Memory B cell (primary cell): ENCODE measurements at places on chromosomes 5 and 9.

DNA sequence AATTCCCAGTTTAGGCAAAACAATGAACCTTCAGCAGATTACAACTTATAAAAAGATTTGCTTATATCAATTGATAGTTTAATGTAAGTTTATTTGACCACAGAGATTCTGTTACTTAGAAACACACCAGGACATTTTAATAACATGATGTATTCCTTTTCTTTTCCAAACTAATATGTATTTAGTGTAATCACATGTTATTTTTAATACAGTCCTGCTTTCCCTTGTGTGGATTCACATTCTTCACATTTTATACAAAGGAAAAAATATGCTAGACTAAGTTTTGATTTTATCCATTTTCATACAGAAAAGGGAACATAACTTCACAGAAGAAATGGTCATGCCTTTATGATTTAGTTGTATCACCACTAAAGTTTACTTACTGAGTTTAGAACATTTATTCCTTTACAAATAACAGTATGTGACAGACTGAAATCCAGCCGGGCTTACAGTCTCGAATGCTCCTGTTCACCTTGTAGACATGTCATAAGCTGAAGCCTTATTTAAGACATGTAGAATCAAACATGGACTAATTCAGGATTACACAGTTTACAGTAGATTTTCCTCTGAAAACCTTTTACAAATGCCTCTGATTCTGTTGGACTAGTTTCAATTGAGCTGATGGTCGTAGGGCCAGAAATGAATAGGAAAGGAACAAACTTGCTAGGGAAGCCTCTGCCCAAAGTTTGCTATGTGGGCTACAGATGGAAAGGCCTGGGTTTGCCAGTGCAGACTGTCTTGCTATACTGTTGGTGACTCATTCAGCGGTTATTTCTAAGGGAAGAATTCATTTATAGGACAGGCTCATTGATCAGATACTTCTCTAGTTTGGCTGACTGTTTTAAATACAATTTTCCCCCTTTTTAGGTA, 6.6 kb upstream of the ASPN start:
- DNase-seq, result no peak
- no peak overlapping the region for H3K27ac ChIP-seq
- H3K36me3 ChIP-seq, result no peaks in the 10 kb centered on the region
- H3K4me3 ChIP-seq, result no peak overlapping the region
- H3K27me3 ChIP-seq, result no peaks in the 10 kb centered on the region
- no peaks in the 10 kb centered on the region for H3K4me1 ChIP-seq

DNA sequence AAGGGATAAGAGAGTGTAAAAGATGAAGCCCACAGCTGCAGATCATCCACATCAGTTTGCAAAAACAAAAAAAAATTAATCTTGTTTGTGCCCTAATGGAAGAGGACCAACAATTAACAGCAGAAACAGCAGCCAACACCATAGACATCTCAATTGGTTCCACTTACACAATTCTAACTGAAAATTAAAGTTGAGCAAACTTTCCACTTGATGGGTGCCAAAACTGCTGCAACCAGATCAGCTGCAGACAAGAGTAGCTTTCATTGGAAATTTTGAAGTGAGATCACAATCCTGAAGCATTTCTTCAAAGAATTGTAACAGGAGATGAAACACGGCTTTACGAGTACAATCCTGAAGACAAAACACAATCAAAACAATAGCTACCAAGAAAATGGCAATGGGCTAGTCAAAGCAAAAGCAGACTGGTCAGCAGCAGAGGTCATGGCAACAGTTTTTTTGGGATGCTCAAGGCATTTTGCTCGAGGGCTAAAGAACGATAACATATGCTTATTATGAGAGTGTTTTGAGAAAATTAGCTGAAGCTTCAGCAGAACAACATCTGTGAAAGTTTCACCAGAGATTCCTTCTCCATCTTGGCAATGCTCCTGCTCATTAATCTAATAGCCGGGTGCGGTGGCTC, 4.1 kb upstream of the RBM27 start:
- no peaks in the 10 kb centered on the region for H3K4me1 ChIP-seq
- H3K4me3 ChIP-seq, result no peak overlapping the region
- DNase-seq, result no peak
- peaks cover 5% of the 10 kb centered on the region for H3K27me3 ChIP-seq

DNA sequence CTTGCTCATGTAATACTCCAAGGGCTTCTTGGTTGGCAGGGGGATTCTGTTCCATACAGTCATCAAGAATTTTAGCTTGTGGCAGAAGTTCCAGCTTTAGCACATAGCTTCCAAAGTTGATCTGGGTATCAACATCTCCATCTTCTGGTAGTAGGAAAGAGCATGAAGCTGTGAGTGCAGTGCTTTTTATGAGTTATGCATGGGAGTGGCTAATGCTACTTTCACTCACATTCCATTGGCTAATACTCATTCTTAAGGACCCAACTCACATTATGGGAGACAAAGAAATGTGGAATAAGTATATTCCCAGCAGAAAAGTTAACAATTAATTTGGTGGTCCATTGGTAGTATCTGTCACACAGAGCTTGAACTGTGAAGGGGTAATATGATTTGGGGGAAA, 194.2 kb upstream of the CHD1 start:
- H3K4me3 ChIP-seq, result no peak overlapping the region
- no peak for DNase-seq
- no peaks in the 10 kb centered on the region for H3K4me1 ChIP-seq
- H3K36me3 ChIP-seq, result no peaks in the 10 kb centered on the region
- H3K27me3 ChIP-seq, result peaks cover 3% of the 10 kb centered on the region

- no peaks in the 10 kb centered on the region for H3K36me3 ChIP-seq
- no peaks in the 10 kb centered on the region for H3K4me1 ChIP-seq
- no peak for DNase-seq
- H3K4me3 ChIP-seq, result no peak overlapping the region
Observed at GRCh38 chr9:113425072-113425471, 14.5 kb downstream of the C9orf43 start.

- peaks cover 3% of the 10 kb centered on the region for H3K4me1 ChIP-seq
- H3K36me3 ChIP-seq, result no peaks in the 10 kb centered on the region
- H3K27ac ChIP-seq, result no peak overlapping the region
- peaks cover 3% of the 10 kb centered on the region for H3K27me3 ChIP-seq
- DNase-seq, result no peak
Observed at GRCh38 chr5:43729846-43730478, 127.0 kb downstream of the NNT start.

- H3K4me3 ChIP-seq, result no peak overlapping the region
- H3K27me3 ChIP-seq, result peaks cover 23% of the 10 kb centered on the region
Observed at GRCh38 chr5:151685749-151686673, 704 bp downstream of the SPARC start.
